NCI-H774 (cell line): ENCODE measurements at places on chromosomes 3 and 15.

GRCh38 chr3:24156466-24156865, 211.4 kb downstream of the NR1D2 start:
- DNase-seq, result no peak

DNA sequence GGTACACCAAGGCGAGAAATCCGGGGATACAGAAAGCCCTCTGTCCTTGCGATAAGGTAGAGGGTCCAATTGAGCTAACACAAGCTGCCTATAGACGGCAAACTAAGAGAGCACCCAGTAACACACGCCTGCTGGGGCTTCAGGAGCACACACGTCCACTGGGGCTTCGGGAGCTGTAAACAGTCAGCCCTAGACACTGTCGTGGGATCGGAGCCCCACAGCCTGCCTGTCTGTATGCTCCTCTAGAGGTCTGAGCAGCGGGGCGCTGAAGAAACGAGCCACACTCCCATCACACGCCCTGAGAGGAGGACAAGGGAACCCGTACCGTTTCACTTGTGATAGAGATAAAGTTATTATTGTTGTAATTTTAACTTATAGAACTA, 486 bp downstream of the SAMMSON start:
- DNase-seq, result no peak

DNA sequence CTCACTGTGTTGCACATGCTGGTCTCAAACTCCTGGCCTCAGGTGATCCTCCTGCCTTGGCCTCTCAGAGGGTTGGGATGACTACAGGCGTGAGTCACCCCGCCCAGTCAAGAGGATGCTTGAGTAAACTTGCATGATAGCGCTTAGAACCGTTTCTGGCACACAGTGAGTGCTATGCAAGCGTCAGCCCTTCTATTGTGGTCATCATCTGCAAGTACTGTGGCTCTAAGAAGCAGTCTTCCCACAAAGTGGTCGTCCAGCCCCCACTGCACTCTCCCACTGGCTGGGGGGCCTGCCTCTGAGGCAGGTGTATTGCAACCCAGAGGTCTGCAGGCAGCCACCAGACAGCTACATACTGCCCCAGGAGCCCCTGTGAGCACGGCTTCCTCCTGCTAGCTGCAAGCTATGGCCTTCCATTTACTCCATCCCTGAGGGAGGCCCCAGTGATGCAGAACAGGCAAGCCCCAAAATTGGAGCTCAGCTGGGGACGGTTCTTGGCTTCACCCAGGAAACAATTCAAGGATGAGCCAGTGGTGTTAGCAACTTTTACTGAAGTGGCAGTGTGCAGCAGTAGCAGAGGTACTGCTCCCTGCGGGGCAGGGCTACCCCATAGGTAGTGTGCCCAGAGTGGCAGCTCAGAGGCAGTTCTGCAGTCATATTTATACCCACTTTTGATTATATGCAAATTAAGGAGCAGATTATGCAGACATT, 95.4 kb downstream of the LSM3 start:
- DNase-seq, result no peak

DNA sequence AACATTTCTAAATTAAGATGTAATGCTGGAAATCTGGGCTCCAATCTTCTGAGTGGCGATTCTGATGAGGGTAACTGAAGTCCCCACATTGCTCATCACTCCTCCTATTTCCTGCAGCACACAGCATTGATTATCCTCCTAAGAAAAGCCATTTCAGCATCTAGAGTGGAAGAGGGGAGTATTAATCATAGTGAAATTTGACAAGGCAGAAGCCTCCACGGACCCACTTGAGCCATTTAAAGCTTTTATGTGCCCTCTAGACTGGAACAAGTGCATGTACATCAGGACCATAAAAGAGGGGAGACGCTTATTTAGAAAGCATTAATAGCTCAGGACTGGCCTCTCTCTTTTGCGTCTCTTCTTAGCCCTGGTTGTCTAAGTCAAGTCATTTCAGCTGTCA, 25.8 kb downstream of the AQP9 start:
- no peak for DNase-seq

DNA sequence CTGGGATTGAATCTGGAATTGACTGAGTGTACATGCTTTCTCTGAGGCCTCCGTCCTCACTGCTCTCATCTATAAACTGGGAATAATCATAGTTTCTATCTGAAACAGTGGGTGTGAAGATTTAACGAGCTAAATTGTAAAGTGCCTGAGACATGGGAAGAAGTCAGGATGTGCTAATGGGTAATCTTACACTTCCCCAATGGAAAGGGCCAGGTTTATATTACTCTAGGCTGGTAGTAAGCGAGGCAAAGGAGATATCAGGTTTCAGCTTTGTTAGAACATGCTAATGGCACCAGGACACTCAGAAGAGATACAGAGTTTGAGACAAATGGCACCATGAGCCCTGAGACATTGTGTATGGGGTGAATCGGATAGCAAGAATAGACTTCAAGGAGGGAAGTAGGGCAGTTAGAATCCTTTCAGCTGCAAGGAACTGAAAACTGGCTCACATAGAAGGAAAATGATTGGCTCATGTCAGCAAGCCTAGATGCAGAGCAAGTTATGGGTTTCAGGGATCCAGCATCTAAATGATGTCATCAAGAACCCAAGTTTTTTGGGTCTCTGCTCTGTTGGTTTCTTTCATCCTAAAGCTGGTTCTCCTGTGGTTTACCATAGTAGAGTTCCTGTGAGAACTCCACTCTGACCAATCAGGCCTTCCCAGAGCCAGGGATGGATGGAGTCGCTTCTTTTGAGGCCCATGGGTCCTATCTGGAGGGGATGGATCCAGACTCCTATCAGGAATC, 21.8 kb downstream of the FLNB start:
- DNase-seq, result no peak

- no peak for DNase-seq
Measured at GRCh38 chr15:25178835-25179672, 224.3 kb downstream of the SNRPN start.

- no peak for DNase-seq
Measured at GRCh38 chr3:150285601-150286000, 122.5 kb upstream of the TSC22D2 start.

- no peak for DNase-seq
Measured at GRCh38 chr3:130379274-130379673, 33.8 kb downstream of the COL6A5 start.

- no peak for DNase-seq
Measured at GRCh38 chr3:51687431-51688205, 16.6 kb downstream of the TEX264 start.

GRCh38 chr3:70951316-70951715, 632.2 kb downstream of the FOXP1 start:
- DNase-seq, result no peak

- no peak for DNase-seq
Measured at GRCh38 chr3:155485897-155486296, 192.4 kb upstream of the STRIT1 start.

DNA sequence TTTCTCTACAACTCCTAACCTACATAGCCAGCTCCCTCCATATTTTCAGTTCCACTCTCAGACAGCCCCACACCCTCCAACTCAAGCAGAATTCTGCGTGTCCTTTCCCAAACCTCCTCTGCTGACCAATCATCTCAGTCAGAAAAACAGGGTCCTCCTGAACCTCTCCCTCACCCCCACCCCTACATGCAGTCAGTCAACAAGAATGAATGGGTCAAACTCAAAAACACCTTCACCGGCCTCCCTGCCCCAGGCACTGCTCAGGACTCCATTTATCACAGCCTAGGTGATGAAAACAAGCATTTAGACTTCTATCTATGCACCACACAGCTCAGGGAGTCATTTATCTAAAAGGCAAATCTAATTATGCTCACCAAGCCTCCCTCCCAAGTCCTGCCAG, 32.4 kb downstream of the MYL3 start:
- no peak for DNase-seq

DNA sequence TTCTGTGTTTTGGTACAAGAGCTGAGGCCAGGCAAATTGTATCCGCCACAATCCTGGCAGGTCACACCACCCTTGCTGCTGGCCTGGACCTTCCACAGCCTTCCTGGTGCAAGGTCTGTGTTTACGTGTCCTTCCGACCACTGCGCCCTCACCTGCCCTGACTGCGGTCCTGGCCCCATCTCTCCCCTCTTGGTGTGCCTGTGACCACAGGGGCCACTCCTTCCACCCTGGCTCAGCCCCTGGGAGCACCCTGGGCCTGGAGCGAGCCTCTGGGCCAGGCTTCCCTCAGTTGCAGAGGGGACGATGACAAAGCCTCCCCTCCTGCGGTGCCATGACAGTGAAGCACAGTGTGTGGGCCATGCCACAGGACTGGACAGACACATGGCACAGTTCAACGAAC, 104.5 kb downstream of the PLXNA1 start:
- DNase-seq, result no peak

DNA sequence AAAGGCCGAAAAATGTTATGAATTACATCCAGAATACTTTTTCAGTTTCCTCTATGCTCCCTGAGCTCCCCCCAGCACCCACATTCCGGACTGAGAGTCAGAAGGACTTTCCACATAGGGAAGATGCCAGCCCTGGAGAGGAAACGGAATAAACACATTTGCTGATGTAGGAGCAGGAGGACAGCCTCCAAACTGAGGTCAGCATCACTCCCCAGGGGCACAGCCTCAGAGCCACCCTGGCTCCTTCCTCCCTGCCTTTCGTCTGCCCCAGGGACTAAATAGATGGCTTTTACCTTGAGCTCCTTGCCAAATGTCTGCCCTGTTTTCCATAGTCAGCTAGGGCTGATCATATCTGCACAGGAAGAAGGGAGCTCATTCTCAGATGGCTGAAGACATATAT, 22.6 kb upstream of the SLCO2A1 start:
- no peak for DNase-seq

GRCh38 chr15:68725736-68726135, 95.0 kb downstream of the ANP32A start:
- no peak for DNase-seq

DNA sequence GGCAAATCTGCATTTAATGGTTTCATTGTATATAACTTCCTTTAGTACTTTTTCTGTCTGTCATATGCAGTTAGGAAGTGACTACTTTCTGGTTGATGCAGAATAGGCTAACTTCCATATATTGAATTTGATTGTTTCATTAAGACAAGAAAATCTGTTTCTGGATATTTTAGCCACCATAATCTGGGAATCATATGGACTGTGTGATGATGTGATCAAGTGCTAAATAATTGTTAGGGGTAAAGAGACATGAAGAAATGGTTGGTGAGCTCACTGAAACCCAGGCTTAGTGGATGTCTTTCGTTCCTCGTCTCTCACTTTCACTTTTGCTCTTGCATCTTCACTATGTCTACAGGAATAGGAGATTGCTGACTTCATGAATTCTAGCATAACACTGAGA, 3.5 kb upstream of the MNS1 start:
- no peak for DNase-seq

GRCh38 chr3:196603683-196604082, 35.2 kb downstream of the FBXO45 start:
- DNase-seq, result no peak

- no peak for DNase-seq
Measured at GRCh38 chr3:9153904-9154619, 95.4 kb downstream of the SRGAP3 start.

DNA sequence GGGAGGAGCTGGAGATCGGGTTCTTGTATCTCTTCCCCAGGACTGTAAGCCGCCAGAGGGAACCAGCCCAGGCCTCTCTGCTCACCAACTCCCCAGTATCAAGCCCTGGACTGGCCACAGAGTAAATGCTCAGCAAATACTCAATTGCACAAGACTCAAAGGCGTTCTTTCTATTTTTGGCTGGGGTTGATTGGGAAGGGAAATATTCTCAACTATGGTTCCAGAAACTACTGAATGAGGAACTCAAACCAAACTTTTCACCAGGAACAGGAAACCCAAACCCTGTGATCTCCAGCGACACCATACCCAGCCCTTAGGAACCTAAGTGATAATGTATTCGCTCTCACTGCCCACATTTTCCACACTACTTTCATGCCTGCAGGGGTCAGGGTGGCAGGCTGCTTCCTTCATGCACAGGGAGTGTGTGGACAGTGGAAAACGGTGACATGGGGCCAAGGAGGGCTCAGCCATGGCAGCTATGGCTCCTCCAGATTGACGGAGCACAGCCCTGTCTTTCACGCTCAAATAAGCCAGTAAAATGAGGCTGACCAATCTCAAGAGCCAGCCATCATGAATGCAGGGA, 124.7 kb upstream of the RAD18 start:
- DNase-seq, result no peak

GRCh38 chr3:151697496-151697895, 36.2 kb upstream of the AADACL2 start:
- DNase-seq, result no peak

- DNase-seq, result no peak
Measured at GRCh38 chr3:149848238-149848637, 35.2 kb downstream of the RNF13 start.

GRCh38 chr3:95721938-95722337, 1092.5 kb upstream of the EPHA6 start:
- no peak for DNase-seq

- no peak for DNase-seq
Measured at GRCh38 chr3:124686028-124686670, 44.1 kb upstream of the UMPS start.

GRCh38 chr3:194671511-194671899, 486 bp downstream of the LSG1 start:
- DNase-seq, result peak; percentile 22

- no peak for DNase-seq
Measured at GRCh38 chr3:172258624-172259023, 189.6 kb downstream of the GHSR start.

DNA sequence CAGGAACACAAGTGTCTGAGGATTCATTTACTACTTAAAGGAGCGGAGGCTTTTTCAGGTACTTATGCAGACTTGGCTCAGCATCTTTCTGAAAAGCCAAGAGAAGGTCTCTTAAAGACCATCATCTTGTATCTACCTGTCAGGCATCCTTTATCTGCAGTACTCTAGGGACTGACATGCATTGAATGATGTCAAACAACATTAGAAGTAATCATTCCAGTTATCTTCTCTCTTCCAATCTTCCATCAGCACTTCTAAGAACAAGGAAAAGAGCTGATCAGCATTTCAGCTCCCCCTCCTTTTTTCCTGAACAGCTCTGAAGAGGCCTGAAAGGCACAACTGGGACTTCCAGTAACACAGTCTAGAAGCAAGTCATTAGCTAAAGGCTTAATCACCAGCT, 214.8 kb downstream of the KCNH8 start:
- no peak for DNase-seq

DNA sequence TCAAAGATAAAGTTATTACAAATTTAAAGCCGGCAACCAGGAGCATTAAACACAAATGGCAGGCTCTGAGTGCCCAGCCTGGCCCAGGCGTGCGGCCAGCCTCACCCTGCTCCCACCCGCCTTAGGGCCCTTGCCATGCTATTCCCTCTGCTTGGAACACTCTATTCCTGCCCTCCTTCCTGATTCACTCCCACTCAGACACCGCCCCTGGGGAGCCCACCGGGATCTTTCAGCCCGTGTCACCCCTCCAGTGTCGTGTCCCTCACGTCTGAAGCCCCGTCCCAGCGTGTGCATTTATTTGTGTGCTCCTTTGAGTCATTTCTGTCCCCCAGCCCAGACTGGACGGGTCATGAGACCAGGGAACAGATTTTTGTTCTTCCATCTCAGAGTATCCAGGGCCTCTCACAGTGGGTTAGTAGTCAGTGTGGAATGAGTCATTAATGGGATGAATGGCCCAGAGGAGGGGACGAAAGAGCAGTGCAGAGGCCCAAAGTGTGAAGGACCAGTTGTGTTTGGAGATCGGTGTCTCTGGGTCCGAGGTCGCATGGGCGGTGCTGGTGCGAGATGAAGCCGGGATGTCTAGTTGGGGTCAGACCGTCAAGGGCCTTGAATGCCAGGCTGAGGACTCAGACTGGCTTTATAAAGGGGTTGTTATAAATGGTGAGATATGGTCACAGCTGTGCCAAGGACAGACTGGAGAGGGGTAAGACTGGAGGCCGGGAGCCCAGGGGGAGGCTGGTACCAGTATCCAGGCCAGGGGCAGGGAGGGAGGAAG, 58.9 kb upstream of the SLC6A6 start:
- no peak for DNase-seq
